Osteoblast (primary cell): ENCODE measurements at places on chromosomes 1 and 21. TPM values are rescaled to one million over a fixed set of nuclear protein-coding genes. Genes with fewer than 3 reads are reported as not detected.

Gene COL16A1
- total RNA-seq = 158 and 197 TPM in 2 replicates

Gene SPRR3
- not detected in 2 replicates for total RNA-seq

Gene CYYR1
- total RNA-seq = under 0.01 TPM in 1 of 2 replicates, not detected in the other

Gene MRPS6
- total RNA-seq = 19.2 and 25.9 TPM in 2 replicates

Gene LIPI
- not detected in 2 replicates for total RNA-seq

Gene CA14
- total RNA-seq = not detected in 2 replicates

Gene TEKT2
- total RNA-seq = 0.29 TPM in 1 of 2 replicates, not detected in the other

Gene TEDDM1
- not detected in 2 replicates for total RNA-seq
